ENCODE measurements at places on chromosomes 6 and 20.

- no peak for DNase-seq
Observed at GRCh38 chr20:59823491-59824259, 109.8 kb downstream of the SYCP2 start.

DNA sequence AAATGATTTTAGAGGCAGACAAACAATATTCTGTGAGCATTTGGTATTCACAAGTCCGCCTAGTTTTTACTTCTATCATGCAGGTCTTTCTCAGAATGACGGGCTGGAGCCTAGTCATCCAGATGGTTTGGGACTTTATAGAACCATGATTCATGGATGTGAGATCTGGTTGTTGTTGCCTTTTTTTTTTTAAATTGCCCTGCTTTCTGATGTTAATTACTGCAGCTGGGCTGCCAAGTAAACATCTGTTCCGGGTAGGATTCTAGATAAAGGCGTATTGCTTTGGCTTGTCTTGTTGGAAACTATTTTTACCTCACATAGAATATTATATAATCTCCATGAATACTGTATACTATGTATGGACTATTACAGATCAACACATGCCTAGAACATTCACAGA is 58.1 kb downstream of the RNF217 start:
- DNase-seq = no peak

DNA sequence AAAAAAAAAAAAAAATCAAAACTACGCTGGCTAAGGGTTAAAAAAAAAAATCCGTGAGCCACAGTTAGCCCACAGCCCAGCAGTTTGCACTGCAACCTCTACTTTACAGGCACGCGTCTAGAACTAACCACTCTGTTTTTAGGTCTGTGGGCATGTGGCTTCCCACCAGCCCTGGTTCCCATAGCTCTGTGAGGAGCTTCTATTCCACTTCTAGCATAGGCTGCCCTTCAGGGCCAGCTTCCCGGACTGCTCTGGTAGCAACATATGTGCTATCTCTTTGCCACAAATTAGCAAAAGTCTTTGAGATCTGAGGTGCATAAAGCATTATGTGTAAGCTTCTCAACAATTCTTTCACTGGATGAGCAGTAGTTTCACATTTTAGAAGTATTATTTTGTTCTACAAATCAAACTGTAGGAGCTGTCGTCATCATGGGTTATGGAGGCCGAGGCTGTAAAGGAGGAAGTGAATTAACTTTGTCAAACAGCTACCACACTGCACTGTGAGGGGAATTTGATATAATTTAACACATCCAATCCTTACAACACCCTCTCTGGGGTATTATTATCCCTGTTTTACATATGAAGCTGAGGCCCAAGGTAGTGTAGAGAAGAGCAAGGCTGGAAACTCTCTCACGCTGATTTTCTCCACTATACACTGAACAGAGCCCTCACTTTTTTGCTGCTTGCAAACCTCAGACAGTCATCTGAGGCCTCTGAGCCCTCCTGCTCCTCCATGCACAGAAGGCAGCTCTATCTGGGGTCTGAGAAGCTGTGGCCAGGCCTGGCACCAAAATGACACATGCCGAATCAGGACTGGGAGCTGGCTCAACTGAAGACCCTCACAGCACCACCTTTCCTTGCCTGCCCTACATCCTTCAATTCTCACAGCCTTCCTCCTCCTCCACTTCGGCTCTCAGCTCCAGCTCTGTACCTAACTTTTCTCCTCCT is 35.4 kb downstream of the MAN1A1 start:
- DNase-seq = no peak

- DNase-seq = no peak
Observed at GRCh38 chr6:1334684-1335083, 22.8 kb downstream of the FOXQ1 start.

- DNase-seq = no peak
Observed at GRCh38 chr20:35104685-35105295, 12.2 kb upstream of the TRPC4AP start.

DNA sequence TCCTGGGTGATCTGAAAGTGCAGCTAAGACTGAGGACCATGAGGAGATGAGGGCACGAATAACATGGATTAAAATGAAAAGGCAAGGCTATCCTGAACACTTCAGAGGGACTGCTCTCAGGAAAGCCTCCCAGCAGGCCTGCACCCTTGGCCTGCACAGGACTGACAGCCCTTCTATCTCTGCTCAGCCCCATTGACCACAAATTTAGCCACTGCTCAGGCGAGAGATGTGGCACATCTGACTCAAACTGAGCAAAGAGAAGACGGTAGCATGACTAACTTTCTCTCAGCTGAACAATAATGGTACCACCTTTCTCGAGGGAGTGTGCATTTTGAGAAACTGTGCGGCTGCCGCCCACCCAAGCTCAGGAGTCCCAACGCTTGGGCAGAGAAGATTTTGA is 257.5 kb downstream of the ADGB start:
- DNase-seq = no peak

Measured in stimulated activated CD8-positive, alpha-beta memory T cell treated with anti-CD3 and anti-CD28 coated beads, Interleukin-7, amount 100 ng/mL, for 1 hour (primary cell).